Pancreas (tissue), 10 donors: ENCODE measurements at places on chromosomes 3 and 15. TPM values are rescaled to one million over a fixed set of nuclear protein-coding genes. Genes with fewer than 3 reads are reported as not detected.

ACAD11 gene
- 15.4 TPM for total RNA-seq

DNA sequence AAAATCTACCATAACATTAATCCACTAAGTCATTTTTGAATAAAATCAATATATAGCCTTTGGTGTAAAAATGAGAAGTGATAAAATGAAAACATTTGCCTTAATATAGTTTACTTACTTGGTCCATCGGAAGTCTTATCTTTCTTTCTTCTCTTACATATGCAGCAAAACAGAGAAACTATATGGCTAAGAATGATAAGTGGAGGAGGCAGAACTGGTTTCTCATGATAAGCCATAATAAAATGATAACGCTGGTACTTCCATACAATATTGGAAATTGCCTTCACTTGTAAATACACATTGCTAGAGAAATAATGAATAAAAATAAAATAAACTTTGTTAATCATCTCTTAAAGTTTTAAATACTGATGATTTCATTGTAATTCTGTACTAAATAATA, 47.8 kb upstream of the USP50 start:
- no peak overlapping the region for H3K4me3 ChIP-seq
- H3K27me3 ChIP-seq: no peaks in the 10 kb centered on the region
- no peaks in the 10 kb centered on the region for H3K4me1 ChIP-seq

- no peak overlapping the region for H3K27ac ChIP-seq
- H3K4me3 ChIP-seq: no peak overlapping the region
These were observed 92.7 kb downstream of the MYLK start for GRCh38 chr3:123791417-123791816.

DNA sequence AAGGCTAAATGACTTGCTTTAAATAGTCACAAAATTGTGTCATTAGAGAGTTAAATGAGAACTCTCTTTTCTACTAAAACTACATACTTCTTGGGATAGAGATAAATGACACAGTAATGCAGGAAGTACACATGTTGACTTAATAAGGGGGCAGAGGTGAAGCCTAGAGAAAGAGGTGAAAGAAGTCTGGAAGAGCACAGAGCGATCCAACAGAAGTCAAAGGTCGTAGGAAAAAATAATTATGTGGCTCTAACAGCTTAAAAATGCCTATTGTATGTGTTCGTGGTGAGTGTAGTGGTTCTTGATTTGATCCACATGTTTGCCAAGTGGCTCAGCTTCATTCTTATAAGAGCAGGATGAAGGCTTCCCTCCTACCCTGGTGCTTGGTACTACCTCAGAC, 61.7 kb downstream of the TMEM212 start:
- H3K4me1 ChIP-seq: no peaks in the 10 kb centered on the region
- DNase-seq: no peak
- no peaks in the 10 kb centered on the region for H3K27me3 ChIP-seq
- H3K4me3 ChIP-seq: no peak overlapping the region

GRCh38 chr15:96372554-96372953, 42.1 kb downstream of the NR2F2 start:
- H3K4me1 ChIP-seq: no peaks in the 10 kb centered on the region
- DNase-seq: no peak
- no peak overlapping the region for H3K4me3 ChIP-seq
- no peak overlapping the region for H3K27ac ChIP-seq
- no peaks in the 10 kb centered on the region for H3K36me3 ChIP-seq

DNA sequence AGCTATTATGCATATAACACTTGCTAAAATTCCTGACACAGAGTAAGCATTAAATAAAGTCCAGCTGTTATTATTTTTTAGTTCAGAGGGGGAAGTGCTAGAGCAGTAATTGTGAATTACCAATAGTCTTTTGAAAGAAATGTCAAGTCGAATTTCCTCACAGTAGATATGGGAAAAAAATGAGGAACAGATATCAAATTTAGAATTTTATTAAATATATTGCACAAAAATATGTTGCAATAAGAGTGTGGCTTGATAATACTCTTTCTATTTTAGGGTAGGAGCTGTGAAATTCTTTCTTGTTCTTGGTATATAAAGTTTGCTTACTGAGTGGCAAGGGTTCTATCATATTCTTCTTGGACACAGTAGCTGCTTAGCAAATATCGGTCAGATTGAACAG, 181.3 kb downstream of the NFKBIZ start:
- no peaks in the 10 kb centered on the region for H3K36me3 ChIP-seq
- H3K27me3 ChIP-seq: no peaks in the 10 kb centered on the region
- DNase-seq: no peak
- no peak overlapping the region for H3K4me3 ChIP-seq
- no peaks in the 10 kb centered on the region for H3K4me1 ChIP-seq
- H3K27ac ChIP-seq: no peak overlapping the region
